ENCODE measurements at places on chromosomes 5 and 9.

- no peak for DNase-seq
These were observed 312.2 kb downstream of the HCN1 start for GRCh38 chr5:45383985-45384384.

- DNase-seq: no peak
These were observed 135.2 kb downstream of the GNA14 start for GRCh38 chr9:77512876-77513275.

DNA sequence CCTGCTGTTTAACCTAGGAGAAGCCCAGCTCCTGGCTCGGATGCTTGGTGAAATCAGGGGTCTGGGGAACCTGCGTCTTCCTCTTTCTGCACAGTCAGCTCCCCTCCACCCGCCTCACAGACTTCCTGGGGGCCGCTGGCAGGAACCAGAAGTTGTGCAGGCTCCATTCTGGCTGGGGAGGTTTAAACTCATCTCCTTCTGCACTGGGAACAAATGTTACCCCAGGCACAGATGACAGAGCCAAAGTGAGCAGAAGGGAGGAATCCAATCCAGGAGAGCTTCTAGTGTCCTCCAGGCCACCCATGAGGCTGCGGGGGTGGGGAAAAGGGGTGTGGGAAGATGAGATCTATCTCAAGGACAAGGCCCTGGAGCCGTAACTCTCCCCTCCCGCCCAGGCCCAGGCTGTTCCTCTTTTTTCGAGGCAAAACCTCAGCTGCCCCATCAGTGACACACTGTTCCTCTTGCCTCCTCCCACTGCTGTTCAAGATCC is 31.2 kb downstream of the KCNMB1 start:
- DNase-seq: no peak

GRCh38 chr5:27701931-27702903 is 663.8 kb upstream of the CDH9 start:
- DNase-seq: no peak

GRCh38 chr9:130918826-130919558 is 20.1 kb downstream of the FIBCD1 start:
- DNase-seq: no peak

All from NCI-H2171 (cell line).